Stimulated activated CD4-positive, alpha-beta T cell treated with anti-CD3 and anti-CD28 coated beads, TNF-alpha, amount 100 ng/mL, for 1 hour (primary cell): ENCODE measurements at places on chromosomes 6 and 20.

GRCh38 chr6:151441390-151442166, 10.3 kb downstream of the RMND1 start:
- no peak for DNase-seq

- no peak for DNase-seq
Measured at GRCh38 chr6:118594877-118595276, 46.8 kb downstream of the PLN start.

DNA sequence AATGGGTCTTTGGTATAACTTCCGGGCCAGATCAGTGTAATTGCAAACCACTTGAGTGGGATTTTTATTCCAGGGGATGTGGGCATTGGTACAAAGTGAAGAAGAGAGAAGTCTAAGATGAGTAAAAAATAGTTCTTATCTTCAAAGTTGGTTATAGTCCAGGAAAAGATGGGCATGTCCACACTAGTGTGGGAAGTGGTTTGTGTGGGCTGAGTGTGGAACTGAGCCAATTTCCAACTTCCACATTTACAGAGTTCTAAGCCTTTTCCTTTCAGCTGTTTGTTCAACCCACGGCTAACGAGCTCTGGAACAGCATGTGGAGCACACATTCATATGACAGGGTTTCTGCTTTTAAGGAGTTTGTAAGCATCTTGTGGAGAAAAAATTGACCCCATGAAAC, 72.3 kb upstream of the IFNGR1 start:
- DNase-seq, result no peak

GRCh38 chr6:158086504-158087223, 81.4 kb downstream of the SERAC1 start:
- no peak for DNase-seq

DNA sequence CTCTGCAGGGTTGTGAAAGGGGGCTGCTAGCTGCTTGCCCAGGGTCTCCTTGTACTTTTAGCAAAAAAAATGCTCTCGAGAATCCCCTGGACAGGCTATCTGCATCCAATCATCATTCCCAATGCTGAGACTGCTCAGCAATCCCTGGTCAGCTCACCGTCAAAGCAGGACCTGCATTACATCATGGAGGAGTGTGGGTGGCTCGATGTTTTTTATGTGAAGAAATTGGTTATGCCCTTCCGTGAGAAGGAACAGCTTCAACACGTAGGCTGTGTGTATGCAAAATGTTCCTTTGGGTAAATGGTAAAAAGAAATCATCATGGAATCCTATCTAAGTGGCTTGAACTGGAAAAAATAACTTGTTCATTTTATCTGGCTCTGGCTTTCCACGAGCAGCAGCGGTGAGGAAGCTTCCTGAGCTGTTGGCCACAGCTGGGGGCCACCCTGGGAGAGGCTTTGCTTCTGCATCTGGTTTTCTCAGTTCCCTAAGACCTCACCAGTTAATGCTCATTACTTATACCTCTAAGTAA, 111.4 kb downstream of the FYN start:
- DNase-seq, result no peak

DNA sequence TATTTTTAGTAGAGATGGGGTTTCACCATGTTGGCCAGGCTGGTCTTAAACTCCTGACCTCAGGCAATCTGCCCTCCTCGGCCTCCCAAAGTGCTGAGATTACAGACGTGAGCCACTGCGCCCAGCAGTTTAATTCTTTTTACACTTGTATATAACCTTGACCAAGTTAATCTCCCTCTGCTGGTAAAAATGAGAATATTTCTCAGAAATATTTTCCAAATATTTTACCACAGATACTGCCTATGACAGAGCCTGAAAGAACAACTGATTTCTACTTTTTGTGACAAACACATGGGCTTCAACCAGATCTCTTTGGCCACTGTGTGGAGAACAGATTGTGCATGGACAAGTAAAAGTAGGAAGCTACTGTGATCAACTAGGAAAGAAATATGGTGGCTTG, 21.2 kb upstream of the NHSL1 start:
- DNase-seq, result no peak

- no peak for DNase-seq
Measured at GRCh38 chr20:39717936-39718335, 755.8 kb downstream of the DHX35 start.

DNA sequence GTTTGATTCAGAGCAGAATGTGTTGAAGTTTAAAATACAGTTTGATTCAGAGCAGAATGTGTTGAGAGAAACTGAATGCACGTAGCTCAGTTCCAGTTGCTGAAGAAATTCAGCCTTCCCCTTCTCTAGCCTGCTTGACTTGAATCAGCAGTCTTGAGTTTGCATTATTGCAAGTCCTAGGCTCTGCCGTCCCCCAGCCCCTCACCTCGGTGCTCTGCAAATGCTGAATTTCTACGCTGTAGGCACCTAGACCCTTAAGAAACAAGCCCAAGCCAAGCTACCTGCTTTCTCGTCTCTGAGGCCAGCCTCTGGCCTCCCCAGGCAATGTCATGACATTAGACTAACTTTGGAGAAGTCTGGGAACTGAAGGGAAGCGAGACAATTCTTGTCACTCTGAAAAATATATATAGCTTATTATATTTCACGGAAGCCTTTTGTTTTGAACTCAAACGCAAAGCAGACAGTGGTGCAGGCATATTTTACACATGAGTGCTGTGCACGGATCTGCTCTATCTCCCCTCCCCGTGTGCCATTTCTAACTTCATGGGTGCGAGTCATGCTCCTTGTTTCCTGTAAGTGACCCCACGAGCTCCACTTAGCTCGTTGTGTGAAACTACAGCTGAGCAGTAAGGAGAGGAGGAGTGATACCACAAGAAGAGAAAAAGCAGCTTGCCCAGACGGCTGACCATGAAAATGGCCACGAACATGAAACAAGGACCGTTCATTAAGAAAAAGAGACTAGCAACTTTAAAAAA, 71.4 kb upstream of the DUSP22 start:
- DNase-seq, result no peak

DNA sequence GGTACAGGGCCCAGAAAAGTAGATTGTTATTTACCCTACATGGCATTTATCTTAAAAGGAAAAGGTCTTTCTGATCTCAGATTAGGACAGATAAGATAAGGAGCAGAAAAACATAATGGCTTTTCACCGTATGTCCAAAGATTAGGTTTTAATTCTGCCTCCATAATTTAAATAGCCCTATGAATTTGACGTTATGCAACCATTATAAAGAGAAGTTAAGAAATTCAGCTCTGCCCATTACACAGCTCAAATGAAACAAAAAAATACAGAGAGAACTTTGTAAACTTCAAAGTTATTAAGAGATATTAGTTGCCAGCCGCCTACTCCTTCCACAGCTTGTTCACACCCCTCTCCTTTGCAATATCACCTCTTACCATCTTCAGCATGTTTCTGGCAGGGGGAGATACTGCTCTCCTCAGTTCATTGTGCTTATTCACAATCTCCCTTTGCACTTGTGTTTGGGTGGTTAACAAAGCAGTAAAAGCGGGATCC, 8.1 kb downstream of the CRISP3 start:
- DNase-seq, result no peak

DNA sequence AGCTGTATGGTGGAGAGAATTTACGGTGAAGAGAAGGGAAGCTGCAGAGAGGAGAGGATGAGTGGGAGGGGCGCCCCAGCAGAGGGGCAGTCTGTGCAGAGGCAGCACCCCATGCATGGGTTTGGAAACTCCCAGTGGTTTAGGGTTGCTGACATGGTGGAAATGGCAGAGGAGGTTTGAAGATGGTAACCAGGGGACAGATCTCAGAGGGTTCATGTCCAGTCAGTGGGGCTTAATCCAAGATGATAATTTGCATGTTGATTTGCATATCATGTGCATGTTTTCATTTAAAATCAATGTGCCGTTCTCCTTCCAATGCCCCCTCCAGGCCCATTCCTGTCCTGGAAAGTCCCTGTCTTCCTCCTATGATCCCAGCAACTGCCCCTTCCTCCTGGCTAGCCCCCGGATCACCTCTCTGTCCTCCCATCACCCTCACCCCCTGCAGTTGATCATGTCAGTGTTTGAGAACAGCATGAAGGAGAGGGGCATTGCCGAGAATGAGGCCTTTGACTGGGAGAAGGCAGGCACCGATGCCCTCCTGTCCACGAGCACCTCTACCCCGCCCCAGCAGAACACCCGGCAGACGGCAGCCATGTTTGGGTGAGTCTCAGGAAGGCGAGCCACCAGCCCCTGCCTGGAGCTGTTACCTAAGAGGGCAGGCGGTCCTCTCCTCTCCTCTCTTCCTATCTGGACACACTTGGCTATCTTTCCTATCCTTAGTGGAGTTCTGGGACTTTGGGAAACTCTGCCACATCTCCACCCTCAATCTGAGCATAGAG, 14.3 kb downstream of the TTBK1 start:
- DNase-seq, result no peak

DNA sequence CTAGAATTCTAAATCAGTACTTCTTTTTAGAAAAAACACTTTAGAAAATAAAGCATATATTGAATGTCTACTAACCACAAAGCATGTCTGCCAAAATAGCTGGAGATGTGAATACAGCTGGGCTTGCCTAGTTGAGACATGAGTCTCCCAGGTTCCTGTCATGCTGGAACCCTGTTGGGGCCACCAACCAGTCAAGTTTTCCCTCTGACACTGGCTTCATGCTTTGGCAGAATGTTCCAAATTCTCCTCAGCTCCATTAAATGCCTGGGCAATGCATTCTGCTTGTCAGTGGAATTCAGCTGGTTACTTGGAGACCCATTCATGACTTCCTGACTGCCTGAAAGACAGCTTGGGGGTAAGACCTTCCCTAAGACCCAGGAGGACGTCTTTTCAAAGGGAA, 87.2 kb downstream of the PRND start:
- DNase-seq, result no peak

- DNase-seq, result no peak
Measured at GRCh38 chr6:89970609-89971337, 76.5 kb downstream of the GJA10 start.

DNA sequence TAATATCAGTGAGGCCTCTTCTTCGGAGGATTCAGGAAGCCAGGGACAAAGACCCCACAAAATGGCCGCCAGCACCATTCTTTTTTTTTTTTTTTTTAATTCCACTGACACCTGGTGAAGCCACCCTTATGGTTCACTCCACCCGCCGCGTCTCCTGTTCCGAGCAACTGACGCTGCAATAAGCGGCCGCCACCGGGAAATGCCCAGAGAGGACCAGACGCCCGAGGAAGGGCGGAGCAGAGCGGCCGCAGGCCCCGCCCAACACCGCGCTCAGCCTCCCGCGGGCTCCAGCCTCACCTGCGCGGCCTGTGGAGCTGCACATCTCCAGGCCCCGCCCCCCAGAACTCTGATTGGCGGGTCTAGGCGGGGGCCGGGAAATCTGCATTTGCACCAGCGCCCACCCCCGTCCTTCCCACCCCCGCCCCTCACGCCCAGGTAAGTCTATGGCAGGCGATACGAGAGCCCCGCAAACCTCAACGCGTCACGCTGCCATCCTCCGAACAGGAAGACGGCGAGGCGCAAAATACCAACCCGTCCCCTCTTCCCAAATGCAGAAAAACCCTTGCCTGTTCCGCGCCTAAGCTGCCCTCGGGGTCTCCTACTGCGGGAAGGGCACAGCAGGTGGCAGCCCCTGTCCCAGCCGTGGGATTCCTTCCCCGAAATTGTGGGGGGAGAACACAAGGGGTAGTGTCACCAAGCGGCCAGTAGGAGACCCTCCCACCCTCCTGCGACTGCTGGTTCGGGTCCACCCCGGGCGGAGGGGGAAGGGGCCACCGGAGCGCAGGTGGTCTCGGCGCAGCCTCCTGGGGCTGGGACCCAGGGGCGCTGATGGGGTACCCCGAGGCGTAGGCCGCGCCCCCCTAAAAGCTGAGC, 960 bp downstream of the ATP9A start:
- DNase-seq, result no peak

DNA sequence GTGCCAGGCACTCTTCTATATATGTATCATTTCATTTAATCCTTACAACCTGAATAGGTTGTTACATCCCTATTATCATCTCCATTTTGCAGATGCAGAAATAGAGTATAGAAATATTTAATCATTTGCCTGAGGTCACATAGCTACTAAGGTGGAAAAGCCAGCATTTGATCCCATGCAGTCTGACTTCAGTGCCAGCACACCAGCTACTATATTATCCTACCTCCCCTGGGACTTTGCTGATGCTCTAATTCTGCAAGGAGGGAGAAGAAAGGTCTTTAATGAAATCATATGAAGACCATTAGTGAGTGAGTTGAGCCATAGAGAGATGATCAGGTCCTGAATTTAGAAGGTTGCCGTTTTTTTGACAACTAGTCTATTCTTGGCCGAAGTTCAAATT, 53.7 kb downstream of the TOP1 start:
- no peak for DNase-seq

DNA sequence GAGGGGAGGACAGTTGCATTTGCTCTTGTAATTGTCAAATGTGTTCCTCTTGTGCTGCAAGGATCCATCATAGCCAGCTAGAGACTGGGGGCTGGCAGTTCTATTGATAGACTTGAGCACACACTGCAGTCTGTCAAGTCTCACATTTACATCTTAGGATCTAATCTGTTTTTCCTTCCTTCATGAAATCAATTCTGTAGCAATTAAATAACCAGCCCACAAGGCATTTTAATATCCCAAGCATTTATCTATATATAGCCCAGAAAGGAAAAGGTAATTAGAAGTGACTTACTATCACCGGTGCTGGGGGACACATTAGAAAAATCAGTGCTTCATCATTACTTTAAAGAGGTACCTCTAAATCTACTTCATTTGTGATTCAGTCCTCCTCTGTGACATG, 143.0 kb upstream of the STXBP5 start:
- DNase-seq, result no peak

DNA sequence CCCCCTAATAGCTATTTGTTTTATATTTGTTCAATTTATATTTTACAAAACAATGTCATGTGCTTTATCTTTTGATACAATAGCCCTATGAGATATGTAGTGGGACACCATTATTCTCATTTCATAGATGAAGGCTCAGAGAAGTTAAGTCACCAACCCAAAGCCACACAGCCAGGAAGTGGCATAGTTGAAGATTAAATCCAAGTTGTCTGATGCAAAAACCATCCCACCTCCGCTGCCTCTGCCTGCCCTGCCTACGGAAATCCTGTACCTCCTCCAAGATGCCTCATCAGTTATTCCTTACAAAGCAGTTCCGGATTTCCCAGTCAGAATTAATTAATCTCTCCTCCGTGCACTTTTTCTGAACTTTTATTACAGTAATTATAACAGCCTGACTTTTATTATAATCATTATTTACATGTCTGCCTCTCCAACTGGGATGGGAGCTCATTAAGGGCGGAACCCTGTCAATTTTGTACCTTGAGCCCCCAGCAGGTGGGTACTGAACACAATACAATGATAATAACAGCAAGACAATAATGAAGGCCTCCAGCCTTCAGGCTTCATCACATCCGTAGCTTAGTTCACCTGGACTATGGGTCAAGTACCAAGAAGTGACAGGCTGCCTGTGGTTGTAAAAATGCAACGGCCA, 54.7 kb downstream of the LRFN2 start:
- DNase-seq, result no peak
